ENCODE measurements at places on chromosomes 3 and 15.

DNA sequence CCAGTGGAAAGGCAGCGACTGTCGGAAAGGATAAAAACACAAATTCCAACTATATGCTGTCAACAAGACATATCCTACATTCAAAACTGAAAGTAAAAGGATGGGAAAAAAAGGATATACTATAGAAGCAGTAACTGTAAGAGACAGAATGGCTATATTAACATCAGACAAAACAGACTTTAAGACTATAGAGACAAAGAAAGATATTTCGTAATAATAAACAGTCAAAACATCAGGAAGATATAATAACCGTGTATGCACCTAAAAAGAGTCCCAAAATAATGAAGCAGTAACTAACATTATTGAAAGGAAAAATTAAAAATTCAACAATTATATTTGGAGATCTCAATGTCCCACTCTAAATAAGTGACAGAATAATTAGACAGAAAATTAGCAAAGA, 48.2 kb downstream of the ZNF148 start:
- no peak for DNase-seq

GRCh38 chr3:83625261-83625660, 1333.5 kb upstream of the CADM2 start:
- no peak for DNase-seq

DNA sequence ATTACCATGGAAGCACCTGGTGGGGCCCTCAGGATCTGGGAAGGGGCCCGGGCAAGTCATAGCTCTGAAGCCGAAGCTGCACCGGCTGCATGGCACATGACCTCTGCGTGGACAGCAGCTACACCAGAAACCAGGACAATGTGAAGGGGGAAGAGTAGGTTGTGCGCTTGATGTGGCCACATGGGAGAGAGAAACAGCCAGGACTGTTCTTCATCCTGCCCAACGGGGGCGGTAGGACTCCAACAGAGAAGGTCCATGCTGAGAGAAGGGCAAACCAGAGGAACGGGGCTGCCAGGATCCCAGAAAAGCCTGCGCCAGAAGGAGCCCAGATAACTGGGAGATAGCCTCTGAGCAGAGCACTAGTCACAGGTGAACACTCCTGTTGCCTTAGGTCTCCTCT, 54.9 kb upstream of the PRR20G start:
- DNase-seq: no peak

GRCh38 chr15:76976572-76977270, 18.2 kb upstream of the PSTPIP1 start:
- no peak for DNase-seq

DNA sequence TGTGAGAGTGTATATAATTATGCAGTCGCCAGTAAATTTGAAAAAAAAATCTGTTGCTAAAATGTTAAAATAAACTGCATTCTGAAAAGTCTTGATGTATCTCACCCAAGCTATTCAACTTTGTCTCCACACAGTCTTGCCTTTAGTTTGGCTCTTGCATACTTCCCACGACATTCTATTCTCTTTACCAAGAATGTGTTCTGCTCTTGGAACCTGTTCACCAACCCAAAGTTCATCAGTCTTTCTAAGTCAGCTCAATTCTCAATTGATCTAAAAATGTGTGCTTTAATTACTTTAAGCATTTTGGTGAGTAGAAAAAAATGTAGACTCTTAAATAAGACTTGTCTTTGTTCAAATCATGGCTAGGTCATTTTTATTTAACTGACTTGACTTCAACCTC, 657.7 kb upstream of the TBL1XR1 start:
- DNase-seq: no peak

- DNase-seq: no peak
These were observed at the start of gene B3GNT5 for GRCh38 chr3:183252973-183253527. B3GNT5 (plus strand) TSS chr3:183253253; CDS start chr3:183269799, 16,546 bp downstream.

DNA sequence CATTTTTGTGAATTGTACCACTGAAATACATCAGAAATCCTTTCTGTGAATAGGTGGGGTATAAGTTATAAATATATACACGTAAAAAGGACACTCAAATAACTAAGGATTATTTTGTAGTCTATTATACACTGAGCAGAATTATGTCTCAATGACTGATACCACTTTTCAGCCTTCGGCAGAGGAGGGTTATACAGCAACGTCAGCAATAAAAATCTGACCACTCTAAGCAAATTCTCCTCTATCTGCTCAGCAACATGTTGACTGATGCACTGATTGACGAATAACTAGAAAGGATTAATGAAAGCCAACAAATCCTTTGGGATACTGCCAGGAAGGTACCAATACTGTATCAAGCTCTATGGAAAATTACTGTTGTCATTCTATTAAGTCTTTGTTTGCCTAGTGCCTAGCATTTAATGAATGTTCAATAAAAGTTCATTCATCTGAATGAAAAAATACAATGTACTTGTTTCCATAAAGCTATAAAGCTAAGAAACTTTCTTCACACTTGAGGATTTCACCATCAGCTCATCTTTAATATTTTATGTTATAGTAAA, 5.2 kb downstream of the ARPP19 start:
- DNase-seq: no peak

DNA sequence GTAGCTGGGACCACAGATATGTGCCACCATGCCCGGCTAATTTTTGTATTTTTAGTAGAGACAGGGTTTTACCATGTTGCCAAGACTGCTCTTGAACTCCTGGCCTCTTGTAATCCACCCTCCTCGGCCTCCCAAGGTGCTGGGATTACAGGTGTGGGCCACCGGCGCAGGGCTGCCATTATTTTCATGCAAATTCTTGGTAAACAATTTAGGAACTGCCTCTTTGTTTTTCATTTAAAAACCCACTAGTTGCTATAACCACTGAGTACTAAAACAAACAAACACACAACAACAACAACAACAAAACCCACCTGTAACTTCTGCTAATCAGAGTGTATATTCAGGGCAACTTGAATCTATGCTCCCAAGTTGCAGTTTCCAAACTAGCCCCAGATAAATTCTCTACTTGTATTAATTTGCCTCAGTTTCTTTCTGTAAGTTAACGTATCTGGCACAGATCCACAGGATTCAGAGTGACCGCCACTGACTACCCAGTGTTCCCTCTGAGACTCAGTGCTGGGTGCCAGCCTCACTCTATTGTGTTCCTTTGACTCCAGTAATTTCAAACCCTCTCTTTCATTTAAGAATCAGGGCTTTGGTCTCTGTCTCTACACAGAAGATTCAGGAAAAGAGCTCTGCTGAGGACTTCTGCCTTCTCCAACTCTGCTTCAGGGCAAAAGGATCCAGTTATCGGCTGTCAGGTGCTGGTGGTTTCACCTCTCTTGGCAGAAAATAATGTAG, 18.6 kb upstream of the ZNF710 start:
- DNase-seq: no peak

DNA sequence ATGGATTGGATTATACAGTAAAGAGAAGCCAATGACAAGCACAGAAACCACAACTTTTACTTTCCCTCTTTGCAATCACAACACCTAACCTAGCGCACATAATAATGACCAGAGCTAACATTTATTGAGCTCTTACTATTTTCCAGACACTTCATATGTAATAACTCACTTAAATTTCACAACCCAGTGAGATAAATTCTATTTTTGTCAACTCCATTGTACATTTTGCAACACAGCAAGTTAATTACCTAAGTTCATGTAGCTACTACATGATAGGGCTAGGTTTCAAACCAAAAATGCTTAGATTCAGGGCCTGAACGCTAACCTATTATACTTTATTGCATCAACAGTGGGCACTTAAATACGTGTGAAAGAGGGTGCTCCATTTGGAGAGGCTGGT, 89.5 kb downstream of the GADL1 start:
- no peak for DNase-seq

DNA sequence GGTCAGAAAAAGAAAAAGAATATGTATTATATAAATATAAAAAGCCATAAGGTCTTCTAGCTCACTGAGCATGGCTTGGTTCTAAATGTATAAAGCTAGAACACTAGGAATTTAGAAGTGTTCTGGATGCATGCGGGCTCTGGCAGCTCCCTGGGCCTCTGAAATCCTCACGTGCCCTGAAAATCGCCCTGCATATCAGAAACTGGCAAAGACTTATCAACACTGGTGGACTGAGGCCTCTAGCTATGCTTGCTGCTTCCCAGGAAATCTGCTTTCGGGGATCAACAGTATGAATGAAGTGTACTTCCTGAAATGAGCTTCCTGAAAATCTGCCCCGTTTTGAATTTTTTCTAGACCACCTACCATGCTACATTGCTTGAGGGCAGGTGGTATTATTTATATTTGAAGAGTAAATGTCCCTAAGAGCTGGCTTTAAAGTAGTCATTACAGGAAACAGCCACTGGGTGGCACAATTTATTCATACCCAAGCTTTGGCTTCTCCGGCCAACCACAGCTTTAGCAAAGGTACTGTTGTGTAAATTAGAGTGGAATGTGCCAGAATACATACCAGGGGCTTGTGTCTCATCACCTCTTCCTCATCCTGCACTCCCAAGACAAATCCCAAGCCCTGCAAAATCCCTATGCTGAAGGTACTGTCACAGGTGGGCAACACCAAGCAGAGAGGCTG, 17.7 kb downstream of the CRTAP start:
- DNase-seq: no peak

DNA sequence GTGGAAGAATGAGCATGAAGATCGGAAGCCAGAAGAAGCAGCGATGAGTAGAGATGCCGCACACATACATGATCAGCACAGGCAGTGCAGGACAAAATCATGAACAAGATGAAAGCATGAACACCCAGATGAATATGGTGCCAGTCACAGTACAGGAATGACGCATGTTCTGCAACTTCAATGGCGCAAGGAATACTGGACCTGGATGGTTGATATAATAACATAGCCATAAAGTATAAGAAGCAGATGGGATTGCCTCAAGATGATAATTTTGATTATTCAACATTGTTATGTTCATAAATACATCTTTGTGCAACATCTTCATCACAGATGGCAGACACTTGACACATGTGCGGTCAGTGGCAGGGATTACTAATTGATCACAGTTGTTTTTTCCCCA, 59.7 kb upstream of the SLCO3A1 start:
- DNase-seq: no peak

DNA sequence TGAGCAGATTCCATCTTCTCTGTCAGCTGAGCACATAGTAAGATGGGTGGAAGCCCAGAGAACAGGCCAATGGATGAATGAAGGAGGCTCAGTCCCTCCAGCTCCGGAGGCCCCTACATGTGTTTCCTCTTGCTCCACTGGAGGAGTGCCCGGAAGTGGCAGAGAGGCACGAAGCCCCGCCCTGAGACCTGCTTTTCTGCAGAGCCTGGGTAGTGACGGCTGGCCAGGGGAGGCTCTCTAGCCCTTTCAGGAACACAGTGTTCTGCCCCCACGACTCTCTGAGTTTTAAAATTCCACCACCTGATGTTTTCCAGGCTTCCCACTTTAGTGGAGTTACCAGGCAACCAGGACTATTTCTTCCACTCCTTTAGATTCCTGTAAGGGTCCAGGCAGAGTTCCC, 149.4 kb upstream of the SLC6A11 start:
- no peak for DNase-seq

- no peak for DNase-seq
These were observed 363.4 kb downstream of the GAP43 start for GRCh38 chr3:115986555-115987207.

GRCh38 chr3:129035360-129036221, 25.0 kb upstream of the GP9 start:
- no peak for DNase-seq

- DNase-seq: no peak
These were observed 181.9 kb upstream of the UBE2E1 start for GRCh38 chr3:23623844-23624243.

- DNase-seq: no peak
These were observed 469 bp downstream of the MAP6D1 start for GRCh38 chr3:183824761-183825455.

GRCh38 chr3:32309654-32310242, 71.3 kb downstream of the CMTM8 start:
- no peak for DNase-seq

- DNase-seq: no peak
These were observed 385.7 kb downstream of the LSAMP start for GRCh38 chr3:116059421-116060096.

DNA sequence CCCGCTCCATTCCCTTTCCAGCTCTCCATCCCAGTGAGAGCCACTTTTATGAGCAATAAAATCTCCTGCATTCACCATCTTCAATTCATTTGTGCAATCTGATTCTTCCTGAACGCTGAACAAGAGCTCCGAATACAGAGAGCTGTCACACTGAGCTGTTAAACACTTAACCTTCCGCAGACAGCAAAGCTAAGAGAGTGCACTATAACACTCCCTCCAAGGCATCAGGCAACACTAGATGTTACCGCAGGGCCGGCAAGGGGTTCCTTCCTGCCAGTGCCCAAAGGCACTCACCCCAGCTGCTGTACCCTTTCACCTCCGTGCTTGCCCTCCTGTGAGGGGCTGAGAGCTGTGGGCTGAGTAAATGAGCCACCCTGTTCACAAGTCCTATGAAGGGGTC, 85.6 kb downstream of the BCHE start:
- no peak for DNase-seq

- no peak for DNase-seq
These were observed 176.9 kb downstream of the STAC start for GRCh38 chr3:36557021-36557707.

- no peak for DNase-seq
These were observed 48.1 kb upstream of the OXTR start for GRCh38 chr3:8817486-8817885.

DNA sequence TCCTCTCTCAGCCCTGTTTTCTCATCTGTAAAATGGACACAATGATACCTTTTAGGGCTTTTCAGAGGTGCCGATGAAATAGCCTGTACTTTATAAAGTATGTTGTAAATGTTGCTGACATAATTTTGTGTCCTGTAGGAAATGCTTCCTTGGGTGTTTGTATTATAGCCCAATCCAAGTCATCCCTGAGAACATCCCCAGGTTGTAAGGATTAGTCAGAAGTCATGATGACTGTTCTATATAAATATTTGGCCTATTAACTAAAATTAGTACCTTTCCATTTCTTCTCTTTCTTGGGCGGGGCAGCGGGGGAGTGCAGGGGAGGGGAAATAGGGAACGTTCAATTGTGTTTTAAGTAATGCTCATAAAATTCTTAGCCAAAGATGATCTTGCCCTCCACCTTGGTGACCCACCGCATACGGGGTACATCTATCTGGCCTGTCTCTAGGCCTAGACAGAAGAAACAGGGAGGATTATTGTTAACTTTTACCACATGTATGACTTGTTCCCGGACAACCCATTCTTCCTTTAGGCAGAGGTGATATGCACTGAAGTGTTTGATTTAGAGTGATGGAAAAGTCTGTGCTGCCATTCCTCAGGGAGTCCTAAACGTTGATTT, 120.7 kb downstream of the VGLL4 start:
- no peak for DNase-seq

Data from activated T-helper 1 cell treated with anti-CD3 and anti-CD28 coated beads, Interleukin-2, amount 50 U/mL, for 16 hours (primary cell).